ENCODE measurements at places on chromosomes 6 and 20. TPM values are rescaled to one million over a fixed set of nuclear protein-coding genes. Genes with fewer than 3 reads are reported as not detected.

Gene CUTA
- 298 TPM for polyA plus RNA-seq

Gene SERINC3
- polyA plus RNA-seq, result 157 TPM

Gene MYLK4
- polyA plus RNA-seq, result 0.22 TPM

Gene ARMC2
- 4.2 TPM for polyA plus RNA-seq

Gene SEL1L2
- polyA plus RNA-seq, result not detected

Gene GTF3C6
- polyA plus RNA-seq, result 65.7 TPM

Gene ABT1
- polyA plus RNA-seq, result 14.9 TPM

Gene IL17A
- polyA plus RNA-seq, result not detected

Gene E2F1
- 2.6 TPM for polyA plus RNA-seq

Gene CARMIL1
- polyA plus RNA-seq, result 0.55 TPM

Gene PTGIS
- 8.1 TPM for polyA plus RNA-seq

Gene BPIFB1
- polyA plus RNA-seq, result not detected

Gene ZSCAN23
- 3.5 TPM for polyA plus RNA-seq

Gene CYP39A1
- polyA plus RNA-seq, result not detected

Gene OR2J3
- not detected for polyA plus RNA-seq

Gene HLA-DOB
- polyA plus RNA-seq, result not detected

Gene NKAIN2
- polyA plus RNA-seq, result not detected

Gene DEFB112
- polyA plus RNA-seq, result not detected

Gene STMND1
- polyA plus RNA-seq, result not detected

Gene ALDH5A1
- polyA plus RNA-seq, result 0.35 TPM

Gene GUCA1A
- 1.9 TPM for polyA plus RNA-seq

Gene RNF217
- 24.6 TPM for polyA plus RNA-seq

Gene RSPH4A
- polyA plus RNA-seq, result 0.09 TPM

Gene DLL1
- 0.07 TPM for polyA plus RNA-seq

Gene WFDC2
- polyA plus RNA-seq, result not detected

Gene COL11A2
- polyA plus RNA-seq, result 0.26 TPM

Gene APMAP
- 94.5 TPM for polyA plus RNA-seq

Gene SPTLC3
- 2.7 TPM for polyA plus RNA-seq

Gene BTN1A1
- not detected for polyA plus RNA-seq

Gene ADAM33
- polyA plus RNA-seq, result 16.3 TPM

Gene RAET1G
- 3.0 TPM for polyA plus RNA-seq

Gene PM20D2
- 4.6 TPM for polyA plus RNA-seq

Gene PCSK2
- not detected for polyA plus RNA-seq

Gene PKIB
- 8.1 TPM for polyA plus RNA-seq

Gene CTAGE9
- polyA plus RNA-seq, result not detected

Gene SIRPG
- polyA plus RNA-seq, result not detected

Gene CGA
- polyA plus RNA-seq, result 0.19 TPM

Gene DUSP15
- not detected for polyA plus RNA-seq

Gene ZBP1
- polyA plus RNA-seq, result not detected

All from AG04450 (cell line).